ENCODE measurements at places on chromosomes 7 and 10. TPM values are rescaled to one million over a fixed set of nuclear protein-coding genes. Genes with fewer than 3 reads are reported as not detected.

The MSMB gene
- total RNA-seq: not detected

The NPC1L1 gene
- total RNA-seq: 0.48 TPM

The ZNF365 gene
- total RNA-seq: 6.3 TPM

The ZNF775 gene
- 4.6 TPM for total RNA-seq

DNA sequence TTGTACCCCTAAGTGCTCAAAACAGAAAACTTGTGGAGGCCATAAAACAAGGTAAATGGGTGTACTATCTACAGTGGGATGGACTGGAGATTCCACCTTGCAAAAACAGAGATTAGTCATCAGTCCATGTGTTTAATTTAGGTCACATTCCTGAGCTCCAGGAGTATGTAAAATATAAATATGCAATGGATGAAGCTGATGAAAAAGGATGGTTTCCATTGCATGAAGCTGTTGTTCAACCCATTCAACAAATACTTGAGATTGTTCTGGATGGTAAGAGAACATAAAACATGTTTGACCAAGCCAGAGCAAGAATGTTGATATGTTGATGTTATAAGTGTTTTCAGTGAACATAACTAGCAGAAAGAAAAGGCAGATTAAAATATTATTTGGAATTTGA is 14.6 kb downstream of the ASB15 start:
- no peak for DNase-seq

- DNase-seq: peak; percentile 95
These were observed 90.2 kb upstream of the AGK start for GRCh38 chr7:141460781-141461715.

GRCh38 chr10:13100349-13101294 is 659 bp downstream of the OPTN start:
- peak; percentile 32 for DNase-seq

GRCh38 chr10:78648256-78648860 is 420.4 kb upstream of the ZMIZ1 start:
- DNase-seq: no peak

DNA sequence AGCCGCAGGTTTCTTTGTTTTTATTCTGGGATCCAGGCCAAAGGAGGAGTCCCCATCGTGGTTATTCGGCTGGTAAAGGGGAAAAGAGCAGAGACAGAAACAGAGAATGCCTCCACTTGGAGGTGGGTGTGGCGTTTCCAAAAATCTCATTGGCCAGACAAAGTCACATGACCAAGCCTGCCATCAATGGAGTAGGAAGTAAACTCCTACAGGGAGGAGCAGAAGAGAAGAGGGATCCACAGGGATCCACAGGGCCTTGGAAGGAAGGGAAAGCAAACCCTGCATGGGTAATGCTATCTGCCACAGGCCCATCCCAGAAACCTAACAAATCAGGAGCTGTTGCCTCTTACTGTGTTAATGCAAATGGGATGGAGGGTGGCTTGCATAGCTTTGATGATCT is 425.7 kb upstream of the GALNT17 start:
- DNase-seq: no peak

DNA sequence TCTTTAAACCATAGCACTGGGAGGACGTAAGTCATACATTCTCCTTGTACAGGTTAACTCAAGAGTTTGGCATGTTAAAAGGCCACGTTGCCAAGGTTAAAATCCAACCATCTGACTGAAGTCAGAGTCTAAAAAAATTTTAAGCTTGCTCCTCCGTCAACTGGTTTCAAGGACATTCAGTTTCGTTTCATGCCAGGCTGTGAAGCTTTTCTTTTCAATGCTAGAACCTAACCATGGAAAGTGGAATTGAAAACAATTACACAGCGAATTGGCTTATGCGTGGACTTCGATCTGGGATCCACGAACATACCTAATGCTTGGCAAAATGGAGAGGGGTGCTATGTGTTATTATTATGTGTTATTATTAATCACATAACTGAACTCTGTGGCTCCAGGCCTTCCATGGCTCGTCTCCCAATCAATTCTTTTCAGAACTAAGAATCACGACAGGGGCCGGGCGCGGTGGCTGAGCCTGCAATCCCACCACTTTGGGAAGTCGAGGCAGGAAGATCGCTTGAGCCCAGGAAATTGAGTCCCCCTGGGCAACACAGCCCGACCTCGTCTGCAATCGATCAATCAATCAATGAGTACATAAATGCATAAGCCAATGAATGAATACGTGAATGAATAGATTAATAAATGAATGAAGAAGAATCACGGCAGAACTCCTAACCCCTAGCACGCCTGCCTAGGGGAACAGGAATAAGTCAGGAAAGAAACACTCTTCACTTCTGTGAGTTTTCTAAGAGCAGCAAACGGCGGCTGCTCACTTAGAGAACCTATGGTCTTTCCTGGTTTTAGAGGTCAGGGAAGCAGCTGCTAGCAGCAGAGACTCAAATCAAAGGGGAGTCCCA is 733 bp upstream of the ARL5B start:
- DNase-seq: peak; percentile 73
